Left kidney (tissue), 8 donors: ENCODE measurements at places on chromosomes 5 and 9.

DNA sequence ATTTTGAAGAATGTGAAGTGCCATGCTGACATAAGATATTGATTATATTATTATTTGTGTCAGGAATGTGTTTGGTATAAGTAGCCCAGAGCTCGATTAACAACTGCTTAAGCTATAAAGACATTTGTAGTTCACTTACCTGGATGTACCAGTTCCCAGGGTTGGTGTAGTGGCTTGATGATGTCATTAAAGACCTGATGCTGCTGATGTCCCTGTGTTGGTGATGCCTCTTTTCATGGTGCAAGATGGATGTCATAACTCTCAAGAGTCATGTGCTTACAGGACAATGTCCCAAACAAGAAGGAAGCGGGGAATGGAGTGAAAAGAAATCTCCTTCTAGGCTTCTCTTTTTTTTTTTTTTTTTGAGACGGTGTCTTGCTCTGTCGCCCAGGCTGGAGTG, 11.5 kb upstream of the GDNF start:
- no peak for DNase-seq

DNA sequence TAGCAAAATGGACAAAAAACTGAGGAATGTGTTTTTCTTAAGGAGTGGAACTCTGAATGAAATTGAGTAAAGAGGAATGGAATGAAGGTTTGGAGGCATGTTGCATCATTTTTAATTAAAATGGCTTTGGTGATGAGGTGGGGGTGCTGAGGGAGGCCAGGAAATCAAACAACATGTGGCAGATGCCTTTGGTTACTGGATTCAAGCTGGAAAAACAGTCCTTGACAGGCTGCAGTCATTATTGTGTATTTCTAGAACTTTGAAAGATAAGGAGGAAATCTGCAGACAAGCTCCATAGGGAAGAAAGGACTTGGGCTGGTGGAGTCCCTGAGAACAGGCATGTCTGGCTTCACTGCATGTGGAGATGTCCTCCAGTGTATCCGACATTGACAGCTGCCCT, 203.5 kb upstream of the HAPLN1 start:
- no peak for DNase-seq

GRCh38 chr9:75974016-75974766, 83.7 kb downstream of the PCSK5 start:
- no peak for DNase-seq

DNA sequence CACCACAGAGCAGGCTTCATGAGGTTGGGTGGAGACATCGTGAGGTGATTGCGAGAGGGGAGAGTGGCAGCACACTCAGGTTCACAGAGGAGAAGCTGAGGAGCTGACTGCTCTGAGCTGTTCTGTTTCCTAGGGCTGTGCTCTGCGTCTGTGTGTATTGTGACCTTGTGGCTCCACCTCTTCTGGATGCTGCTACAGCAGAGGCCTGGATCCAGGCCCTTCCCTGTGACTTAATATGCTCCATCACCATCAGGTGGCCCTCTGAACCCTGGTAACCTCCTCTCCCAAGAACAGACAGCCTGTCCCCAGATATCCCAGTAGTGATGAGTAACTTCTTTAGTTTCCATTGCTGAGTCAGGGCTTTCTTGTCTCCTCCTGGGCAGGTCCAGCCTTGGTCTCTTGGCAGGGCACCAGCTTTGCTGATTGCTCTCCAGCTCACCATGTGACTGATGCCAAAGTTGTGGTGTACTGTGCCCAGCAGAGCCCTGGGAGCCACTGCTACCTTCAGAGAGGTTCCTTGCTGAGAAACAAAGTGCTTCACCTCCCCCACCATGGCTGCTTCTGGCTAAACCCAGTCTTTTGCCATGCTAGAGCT, 212.8 kb upstream of the CHD1 start:
- no peak for DNase-seq

GRCh38 chr9:114450181-114450580, 55.1 kb downstream of the WHRN start:
- no peak for DNase-seq

GRCh38 chr9:100699668-100700067, 121.8 kb downstream of the CAVIN4 start:
- no peak for DNase-seq

DNA sequence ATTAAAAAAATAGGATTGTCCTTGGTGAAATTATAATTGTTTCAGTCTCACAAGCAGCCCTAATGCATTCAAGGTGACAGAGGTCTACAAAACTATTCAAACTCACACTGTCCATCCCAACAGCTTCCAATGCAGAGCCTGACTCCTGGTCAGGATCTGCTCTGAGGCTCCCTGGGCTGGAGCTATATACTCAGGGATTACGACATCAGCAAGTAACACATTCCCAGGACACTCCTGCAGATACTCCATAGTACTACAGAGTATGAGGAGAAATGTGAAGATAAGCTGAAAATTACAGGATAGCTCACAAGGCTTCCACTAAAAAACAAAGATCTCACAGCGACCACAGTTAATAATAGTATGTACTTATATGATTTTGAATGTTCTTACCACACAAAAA, 130.1 kb downstream of the AUH start:
- no peak for DNase-seq

DNA sequence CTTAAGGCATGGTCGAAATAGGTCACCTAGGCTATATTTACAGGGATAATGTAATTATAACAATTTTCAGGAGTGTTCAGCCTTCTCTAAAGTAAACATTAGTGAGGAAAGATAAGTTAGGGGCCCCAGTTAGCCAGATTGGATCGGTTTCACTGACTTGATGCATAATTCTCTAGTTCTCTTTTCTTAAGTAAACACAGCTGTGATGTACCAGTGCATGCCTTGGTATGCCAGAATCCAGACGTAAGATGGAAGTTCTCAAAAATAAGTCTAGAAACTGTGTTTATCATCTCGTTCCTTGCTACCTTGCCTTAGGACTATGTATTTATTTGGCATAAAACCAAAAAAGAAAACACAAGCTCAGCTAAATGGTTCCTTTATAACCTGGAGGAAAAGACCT, 442.2 kb upstream of the CLINT1 start:
- no peak for DNase-seq

- no peak for DNase-seq
Observed at GRCh38 chr5:173050791-173051190, 5.4 kb upstream of the CREBRF start.

- no peak for DNase-seq
Observed at GRCh38 chr5:82799361-82800077, 277.7 kb downstream of the TMEM167A start.

DNA sequence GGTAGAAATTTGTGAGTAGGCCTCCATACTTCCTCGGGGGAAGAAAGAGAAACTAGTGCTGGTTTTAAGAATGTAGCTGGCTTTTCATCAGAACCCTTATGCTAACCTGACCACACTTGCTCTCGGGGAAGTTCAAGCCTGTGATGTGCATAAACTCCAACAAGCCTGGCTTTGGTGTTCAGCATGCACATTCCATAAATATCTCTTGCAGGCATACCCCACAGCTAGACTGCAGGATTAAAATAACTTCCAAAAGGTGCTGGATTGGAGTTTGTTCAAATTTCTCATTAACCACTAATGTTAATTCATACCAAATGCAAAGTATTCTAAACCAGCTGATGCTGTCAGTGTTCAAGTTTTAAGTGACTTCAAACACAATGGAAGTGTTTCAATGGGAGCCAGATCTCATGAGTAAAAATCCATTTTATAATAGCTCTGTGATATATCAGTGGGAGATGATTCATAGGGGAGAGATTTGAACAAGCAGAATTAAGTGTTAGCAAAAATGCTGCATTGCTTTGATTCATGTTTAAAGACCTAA, 79.4 kb downstream of the NPR3 start:
- no peak for DNase-seq

DNA sequence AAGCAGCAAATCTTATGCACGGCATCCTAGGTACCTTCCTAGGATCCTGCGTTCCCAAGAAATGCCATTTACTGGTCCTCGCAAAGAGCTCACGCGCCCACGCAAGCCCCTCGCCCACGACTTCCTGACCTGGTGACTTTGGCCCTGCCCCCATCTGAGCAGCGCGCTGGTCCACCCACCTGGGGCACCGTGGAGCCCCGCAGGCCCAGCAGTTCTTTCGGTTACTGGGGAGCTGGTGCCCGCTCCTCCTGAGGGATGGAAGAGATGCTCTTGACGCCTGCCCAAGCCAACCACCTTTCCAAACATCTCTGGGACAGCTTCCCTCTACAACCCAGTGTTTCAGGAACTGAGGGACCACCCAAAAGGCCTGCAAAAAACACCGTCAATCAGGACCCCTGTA, 16.7 kb downstream of the EQTN start:
- DNase-seq = no peak

GRCh38 chr9:101791533-101791932, 53.1 kb upstream of the GRIN3A start:
- DNase-seq = no peak
